IMR-90 (cell line): ENCODE measurements at places on chromosomes 13 and 19.

DNA sequence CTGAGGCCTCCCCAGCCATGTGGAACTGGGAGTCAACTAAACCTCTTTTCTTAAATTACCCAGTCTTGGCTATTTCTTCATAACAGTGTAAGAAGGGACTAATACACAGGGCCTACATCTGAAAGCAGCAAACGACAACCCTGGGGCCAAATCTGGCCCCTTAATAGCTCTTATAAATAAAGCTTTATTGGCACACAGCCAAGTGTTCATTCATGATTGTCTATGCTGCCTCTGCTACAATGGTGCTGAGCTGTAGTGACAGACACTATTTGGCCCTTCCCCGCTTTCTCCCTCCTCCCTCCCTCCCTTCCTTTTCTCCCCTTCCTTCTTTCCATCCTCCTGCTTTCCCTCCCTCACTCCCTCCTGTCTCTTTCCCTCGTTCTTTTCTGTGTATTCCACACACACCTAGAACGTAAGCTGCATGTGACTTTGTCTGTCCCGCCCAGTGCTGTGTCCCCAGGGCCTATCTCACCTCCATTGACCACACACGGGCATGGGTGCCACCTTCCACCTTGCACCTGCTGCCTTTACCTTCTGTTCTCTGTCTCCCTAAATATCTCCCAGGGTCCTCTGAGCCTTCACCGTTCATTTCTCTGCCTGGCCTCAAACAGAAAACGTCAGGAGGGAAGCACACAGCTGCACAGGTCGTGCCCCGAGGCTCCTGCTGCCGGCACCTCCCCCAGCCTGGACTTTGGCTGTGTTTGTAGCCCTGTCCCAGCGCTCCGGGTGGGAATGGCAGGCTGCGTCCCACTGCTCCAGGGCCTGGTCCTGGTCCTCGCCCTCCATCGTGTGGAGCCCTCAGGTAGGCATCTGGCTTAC lies at the start of gene PROZ:
Gene PROZ, plus strand, starts transcription at position 720 of the 819 bp plus-strand sequence. Its CDS starts 13 bp downstream, at position 733.
- DNase-seq = no peak

GRCh38 chr19:38213911-38214625 lies 10.0 kb downstream of the DPF1 start:
- peak; percentile 61 for DNase-seq

GRCh38 chr13:50747737-50748350 lies 95.6 kb downstream of the DLEU7 start:
- no peak for DNase-seq

DNA sequence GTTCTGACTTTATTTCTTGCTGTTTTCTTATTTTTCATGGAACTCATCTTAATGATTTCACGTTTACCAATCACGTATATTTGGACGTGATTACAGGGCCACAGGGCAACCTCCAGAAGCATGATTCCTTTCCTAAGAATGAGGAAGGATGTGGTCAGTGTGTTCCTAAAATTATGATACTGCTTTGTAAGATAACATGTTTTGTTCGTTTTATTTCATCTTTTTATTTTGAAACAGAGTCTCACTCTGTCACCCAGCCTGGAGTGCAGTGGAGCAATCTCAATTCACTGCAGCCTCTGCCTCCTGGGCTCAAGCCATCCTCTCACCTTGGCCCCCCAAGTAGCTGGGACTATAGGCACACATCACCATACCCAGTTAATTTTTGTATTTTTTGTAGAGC lies 24.8 kb upstream of the LAIR1 start:
- no peak for DNase-seq

- DNase-seq = no peak
These were observed 27.3 kb downstream of the TM9SF2 start for GRCh38 chr13:99528547-99528946.

DNA sequence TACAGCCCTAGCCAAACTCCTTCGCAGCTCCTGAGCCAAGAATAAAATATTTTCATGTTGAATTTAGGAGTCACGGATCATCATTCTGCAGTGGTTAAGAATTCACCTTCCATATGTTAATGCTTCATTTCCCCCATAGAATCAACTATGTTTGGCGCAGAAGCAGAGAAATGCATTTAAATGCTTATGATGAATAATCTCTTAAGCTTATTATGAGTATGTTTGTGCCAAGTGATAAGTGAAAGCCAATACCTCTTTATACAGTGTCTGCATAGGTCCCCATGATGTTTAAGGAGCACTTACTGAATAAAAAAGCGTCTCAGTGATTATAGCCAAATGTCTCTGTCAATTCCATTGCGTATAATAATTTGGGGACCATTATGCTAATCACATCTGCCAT lies 32.7 kb upstream of the POMP start:
- DNase-seq = no peak
